Left renal cortex interstitium (tissue), 4 donors: ENCODE measurements at places on chromosomes 7 and 10. TPM values are rescaled to one million over a fixed set of nuclear protein-coding genes. Genes with fewer than 3 reads are reported as not detected.
A peak's percentile ranks its signal among the peaks of the same experiment; 100 is the strongest.

DNA sequence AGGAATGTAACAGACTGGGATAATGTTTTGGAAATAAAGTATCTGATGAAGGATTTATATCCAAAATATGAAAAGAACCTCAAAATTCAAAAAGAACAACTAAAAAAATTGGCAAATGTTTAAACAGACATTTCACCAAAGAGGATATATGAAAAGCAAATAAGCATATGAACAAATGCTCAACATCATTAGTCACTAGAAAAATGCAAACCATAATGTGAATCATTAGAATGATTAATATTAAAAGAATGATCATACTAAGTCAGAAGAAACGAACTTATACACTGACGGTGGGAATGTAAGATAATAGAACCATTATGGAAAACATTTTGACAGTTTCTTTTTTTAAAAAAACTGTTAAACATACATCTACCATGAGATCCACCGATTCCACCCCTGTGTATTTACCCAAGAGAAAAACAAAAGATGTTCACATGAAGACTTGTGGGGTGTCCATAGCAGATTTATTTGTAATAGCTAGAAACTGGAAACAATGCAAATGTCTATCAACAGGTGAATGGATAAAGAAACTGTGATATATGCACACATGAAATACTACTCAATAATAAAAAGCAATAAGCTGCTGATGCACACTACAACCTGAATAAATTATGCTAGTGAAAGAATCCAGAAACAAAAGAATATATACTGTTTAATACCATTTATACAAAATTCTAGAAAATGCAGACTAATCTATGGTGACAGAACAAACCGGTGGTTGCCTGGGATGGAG is 35.7 kb downstream of the PRKG1 start:
- DNase-seq = no peak

PRLHR gene
- polyA plus RNA-seq = 0.03 TPM

DNA sequence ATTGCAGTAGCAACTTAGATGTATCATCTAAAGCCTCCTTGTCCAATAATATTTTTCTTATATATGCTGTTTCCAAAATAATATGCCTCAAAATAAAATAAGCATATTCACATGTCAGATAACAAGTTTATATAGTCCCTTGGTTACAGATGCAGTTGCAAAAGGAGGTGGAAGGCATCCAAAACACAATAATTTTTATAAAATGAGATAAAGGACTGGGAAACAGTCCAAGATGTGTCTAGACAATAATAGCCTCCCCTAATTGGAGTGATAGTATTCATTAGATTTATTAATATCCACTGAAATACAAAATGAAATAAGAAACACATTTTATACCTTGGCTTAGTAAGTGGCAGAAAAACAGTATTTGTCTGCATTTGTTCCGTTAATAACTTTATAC is 30.3 kb downstream of the BCAP29 start:
- no peak for DNase-seq

GRCh38 chr7:47584536-47584895 is 2.6 kb upstream of the TNS3 start:
- DNase-seq = no peak

DNA sequence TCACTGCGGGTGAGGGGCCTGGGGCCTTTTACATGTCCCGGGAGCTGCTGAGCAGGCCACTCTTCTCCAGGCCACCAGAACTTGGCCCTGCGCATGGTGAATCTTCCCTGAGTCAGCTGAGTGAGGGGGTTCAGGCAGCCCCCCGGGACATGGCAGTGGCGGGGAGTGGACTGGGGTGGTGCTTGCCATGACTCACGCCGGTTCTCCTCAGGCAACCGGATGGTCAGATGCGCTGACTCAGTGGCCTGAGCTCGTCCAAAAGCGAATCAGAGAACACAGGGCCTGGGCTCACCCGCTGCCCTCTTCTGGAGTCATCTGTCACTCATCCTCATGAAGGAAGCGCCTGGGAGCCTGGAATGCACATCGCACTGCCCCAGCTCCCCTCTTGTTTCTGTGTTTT is 33.5 kb downstream of the HTRA1 start:
- no peak for DNase-seq

CHN2 gene
- polyA plus RNA-seq = 15.8 TPM

SLC26A5 gene
- polyA plus RNA-seq = 0.60 TPM

GRCh38 chr7:101733713-101734475 is 83.5 kb upstream of the CUX1 start:
- peak; percentile 74 for DNase-seq

AMZ1 gene
- polyA plus RNA-seq = 0.27 TPM

GRCh38 chr10:86349474-86349873 is 17.1 kb downstream of the GRID1 start:
- no peak for DNase-seq

- no peak for DNase-seq
Measured at GRCh38 chr10:86202226-86202735, 164.3 kb downstream of the GRID1 start.

- no peak for DNase-seq
Measured at GRCh38 chr10:114471906-114472876, 67.9 kb upstream of the AFAP1L2 start.

SORCS1 gene
- polyA plus RNA-seq = 8.3 TPM

PDE6C gene
- polyA plus RNA-seq = 2.8 TPM

CCL26 gene
- polyA plus RNA-seq = not detected

FBH1 gene
- 93.8 TPM for polyA plus RNA-seq

TMEM176A gene
- polyA plus RNA-seq = 103 TPM

GRCh38 chr10:67079126-67079525 is 153.3 kb downstream of the LRRTM3 start:
- no peak for DNase-seq

ARMC3 gene
- polyA plus RNA-seq = 13.4 TPM

GRCh38 chr10:6885284-6885683 is 305.2 kb upstream of the PRKCQ start:
- DNase-seq = no peak

DNA sequence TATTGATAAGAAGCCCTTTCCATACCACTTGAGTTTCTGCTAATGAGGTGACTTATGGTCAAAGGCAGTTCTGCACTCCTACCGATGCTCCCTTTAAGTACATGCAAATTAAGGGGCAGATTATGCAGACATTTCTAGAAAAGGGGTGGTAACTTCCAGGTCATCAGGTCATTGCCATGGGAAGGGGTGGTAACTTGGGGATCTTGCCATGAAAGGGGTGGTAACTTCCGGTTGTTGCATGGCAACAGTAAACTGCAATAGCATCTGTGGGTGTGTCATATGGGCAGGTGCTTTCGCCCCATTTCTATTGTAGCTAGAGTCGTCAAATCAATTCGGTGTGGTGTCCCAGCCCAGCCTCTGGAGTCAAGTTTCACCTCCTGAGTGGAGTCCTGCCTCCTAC is 150.9 kb downstream of the UBE2H start:
- no peak for DNase-seq

GRCh38 chr10:120095875-120096274 is 203.3 kb downstream of the SEC23IP start:
- no peak for DNase-seq

DNA sequence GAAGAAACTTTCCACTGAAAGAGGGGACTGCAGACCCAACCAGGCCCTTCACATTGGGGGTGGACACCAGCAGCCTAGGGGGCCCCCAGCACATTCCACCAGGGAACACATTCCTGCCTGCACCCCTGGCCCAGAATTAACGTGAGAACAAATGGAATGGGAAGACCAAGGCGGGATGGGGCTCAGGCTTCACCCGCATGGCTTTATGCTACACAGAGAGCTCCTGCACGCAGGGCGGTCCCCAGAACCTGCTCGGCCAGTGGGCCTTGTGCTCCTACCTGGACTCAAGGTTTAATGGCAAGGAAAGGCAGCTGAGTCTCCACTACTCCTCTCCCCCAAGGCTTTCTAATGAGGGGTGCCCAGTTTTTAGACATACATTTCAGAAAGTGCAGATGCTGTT is 146.3 kb upstream of the GPR26 start:
- DNase-seq = no peak

GRCh38 chr10:61760943-61761824 is 98.5 kb downstream of the CABCOCO1 start:
- DNase-seq = no peak

- DNase-seq = no peak
Measured at GRCh38 chr10:86310702-86311101, 55.9 kb downstream of the GRID1 start.

DNA sequence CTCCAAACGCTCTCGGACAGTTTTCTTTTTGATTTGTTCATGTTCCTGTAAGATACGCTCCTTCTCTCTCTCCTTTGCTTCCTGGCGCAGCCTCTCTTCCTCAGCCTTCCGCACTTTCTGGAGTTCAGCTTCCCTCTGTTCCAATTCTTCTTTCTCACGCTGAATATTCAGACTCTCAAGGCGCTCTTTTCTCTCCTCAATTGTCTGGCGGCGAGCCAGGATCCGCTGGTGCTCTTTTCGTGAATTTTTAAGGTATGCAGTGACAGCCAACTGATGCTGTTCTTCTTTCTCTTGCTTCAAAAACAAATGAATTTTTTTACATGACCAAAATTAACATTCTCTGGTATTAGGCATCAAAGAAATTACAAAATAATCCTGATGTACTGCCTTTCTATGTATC is 22.6 kb downstream of the EIF3A start:
- DNase-seq = no peak

DNA sequence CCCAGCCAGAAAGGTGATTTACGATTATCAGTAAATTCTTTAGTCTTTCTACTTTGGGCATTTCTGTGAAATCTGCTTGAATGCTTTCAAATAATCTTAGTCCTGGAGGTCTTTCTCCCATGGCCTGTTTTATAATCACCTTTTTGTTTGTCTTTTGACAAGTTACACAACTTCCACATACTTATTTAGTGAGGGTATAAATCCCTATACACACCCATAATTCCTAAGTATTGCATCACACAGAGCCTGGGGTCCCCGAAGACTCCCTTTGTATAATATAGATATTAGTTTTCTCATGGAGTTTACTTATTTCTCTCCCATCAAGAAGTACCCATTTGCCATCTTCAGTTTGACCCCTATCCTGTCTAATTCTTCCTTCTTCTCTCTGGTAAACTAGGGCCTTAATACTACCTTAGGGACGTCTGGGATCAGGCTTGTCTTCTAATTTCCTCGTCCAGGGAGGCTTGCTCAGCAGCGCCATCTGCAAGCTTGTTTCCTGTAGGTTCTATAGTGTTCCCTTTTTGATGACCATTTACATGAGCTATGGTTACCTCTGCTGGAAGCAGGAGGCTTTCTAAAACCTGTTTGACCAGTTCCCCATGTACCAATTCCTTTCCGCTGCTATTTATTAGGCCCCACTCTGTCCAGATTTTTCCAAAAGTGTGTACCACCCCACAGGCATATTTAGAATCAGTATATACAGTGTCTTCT is 8.1 kb downstream of the DNAH11 start:
- DNase-seq = no peak

IFIT1B gene
- polyA plus RNA-seq = not detected

GRCh38 chr7:43592326-43592725 is 9.4 kb downstream of the STK17A start:
- no peak for DNase-seq

- no peak for DNase-seq
Measured at GRCh38 chr10:21213381-21213780, 312.1 kb downstream of the SKIDA1 start.

- DNase-seq = no peak
Measured at GRCh38 chr7:66190504-66190857, 14.7 kb upstream of the TPST1 start.

KDM7A gene
- 11.2 TPM for polyA plus RNA-seq

- DNase-seq = no peak
Measured at GRCh38 chr7:48380921-48381320, 209.7 kb downstream of the ABCA13 start.

GRCh38 chr10:79982362-79982800 is 33.5 kb upstream of the SFTPD start:
- no peak for DNase-seq

DNA sequence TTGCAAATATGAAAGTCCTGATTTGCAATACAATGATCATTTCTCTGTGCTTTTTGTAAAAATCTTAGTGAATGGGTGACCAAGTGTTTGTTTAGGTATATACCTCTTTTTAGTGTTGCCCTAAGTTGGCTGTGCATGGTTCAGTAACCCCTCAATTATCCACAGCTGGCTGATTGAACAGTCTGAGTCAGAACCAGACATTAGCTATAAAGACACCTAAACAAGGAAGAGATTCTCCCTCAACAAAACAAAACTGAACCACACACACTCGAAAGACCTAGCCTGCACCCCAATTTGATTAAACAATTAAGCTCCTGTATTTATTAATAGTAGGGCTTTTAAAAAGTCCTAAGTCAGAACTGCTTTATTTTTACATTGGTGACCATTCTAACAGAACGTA is 2.8 kb downstream of the RSBN1L start:
- no peak for DNase-seq

- DNase-seq = no peak
Measured at GRCh38 chr10:13813550-13813949, 226.8 kb downstream of the PRPF18 start.

GALNT17 gene
- 4.5 TPM for polyA plus RNA-seq
